ENCODE measurements at places on chromosomes 5 and 9.

- no peak for DNase-seq
Observed at GRCh38 chr5:76938177-76938576, 14.7 kb upstream of the CRHBP start.

DNA sequence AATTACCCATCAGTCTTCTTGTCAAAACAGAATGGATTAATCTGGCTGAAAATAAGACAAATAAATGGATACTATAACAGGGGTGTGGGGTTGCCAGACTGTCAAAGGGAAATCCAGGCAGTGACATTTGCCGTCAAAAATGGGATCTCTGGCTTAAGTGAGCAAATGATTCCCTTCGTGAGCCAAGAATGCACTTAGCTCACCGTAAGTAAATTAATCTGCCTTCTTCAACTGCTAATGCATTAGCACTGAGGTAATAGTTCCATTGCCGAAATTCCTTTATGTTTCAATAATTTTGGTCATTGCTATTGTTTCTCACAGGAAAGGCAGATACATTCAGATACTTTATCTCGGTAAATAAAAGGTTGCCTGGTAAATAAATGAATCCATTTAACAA is 377.8 kb downstream of the KIAA0825 start:
- no peak for DNase-seq

GRCh38 chr5:103428411-103428871 is 134.1 kb downstream of the NUDT12 start:
- DNase-seq: no peak

DNA sequence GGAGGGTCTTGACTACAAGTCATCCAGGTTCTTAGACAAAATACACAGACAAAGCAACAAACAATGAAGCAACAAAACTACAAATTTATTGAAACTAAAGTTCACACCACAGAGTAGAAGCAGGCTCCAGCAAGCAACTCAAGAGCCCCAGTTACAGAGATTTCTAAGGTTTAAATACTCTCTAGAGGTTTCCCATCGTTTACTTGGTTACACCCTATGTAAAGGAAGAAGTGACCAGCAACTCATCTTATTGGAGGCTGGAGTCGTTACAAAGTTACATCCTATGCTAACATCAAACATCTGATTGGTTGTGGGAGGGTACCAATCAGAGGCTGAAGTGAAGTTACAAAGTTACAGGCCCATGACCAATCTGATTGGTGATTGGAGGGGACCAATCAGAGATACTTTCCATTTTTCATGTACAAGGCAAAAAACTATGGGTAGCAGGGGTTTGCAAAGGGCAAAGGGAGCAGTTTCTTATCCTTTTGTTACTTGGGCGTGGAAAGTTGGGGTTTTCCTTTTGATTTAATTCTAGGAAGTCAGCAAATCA is 2292.6 kb upstream of the C9orf72 start:
- DNase-seq: no peak

- no peak for DNase-seq
Observed at GRCh38 chr5:108418197-108418596, 36.3 kb upstream of the FBXL17 start.

GRCh38 chr9:78882481-78882880 is 585.6 kb downstream of the PSAT1 start:
- DNase-seq: no peak

DNA sequence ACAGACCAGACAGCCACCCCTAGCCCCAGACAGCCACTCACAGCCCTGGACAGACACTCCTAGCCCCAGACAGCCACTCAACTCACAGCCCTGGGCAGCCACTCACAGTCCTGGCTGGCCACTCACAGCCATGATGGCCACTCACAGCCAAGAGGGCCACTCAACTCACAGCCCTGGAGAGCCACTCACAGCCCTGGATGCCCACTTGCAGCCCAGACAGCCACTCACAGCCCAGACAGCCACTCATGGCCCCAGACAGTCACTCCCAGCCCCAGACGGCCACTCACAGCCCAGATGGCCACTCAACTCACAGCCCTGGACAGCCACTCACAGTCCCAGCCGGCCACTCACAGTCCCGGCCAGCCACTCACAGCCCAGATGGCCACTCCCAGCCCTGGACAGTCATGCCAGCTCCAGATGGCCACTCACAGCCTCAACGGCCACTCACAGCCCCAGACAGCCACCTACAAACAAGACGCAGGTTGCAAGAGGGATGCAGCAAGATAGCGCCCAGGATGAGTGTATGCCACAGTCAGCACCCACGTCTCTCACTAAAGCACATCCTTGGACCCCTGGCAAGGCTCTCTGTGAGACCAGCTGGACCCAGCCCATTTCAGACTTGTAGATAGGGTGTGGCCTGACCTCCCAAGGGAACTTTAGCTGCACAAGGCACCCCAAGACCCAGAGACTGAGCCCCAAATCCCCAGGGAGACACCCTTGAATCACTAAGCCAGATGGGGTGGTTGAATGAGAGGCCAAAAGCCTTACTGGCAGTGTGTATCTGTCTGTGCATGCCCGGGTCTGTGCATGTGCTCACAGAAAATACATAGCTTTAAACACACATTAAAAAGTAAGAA is 22.4 kb downstream of the ZDHHC11B start:
- DNase-seq: no peak

GRCh38 chr9:113468716-113469448 is 5.4 kb downstream of the RGS3 start:
- DNase-seq: no peak
